ENCODE measurements at places on chromosomes 16 and 17.

GRCh38 chr16:10599626-10600025, 19.2 kb upstream of the EMP2 start:
- no peak for DNase-seq

GRCh38 chr17:17785407-17785806, 51.4 kb downstream of the SREBF1 start:
- no peak for DNase-seq

GRCh38 chr17:31660684-31661083, 198.4 kb downstream of the COPRS start:
- no peak for DNase-seq

DNA sequence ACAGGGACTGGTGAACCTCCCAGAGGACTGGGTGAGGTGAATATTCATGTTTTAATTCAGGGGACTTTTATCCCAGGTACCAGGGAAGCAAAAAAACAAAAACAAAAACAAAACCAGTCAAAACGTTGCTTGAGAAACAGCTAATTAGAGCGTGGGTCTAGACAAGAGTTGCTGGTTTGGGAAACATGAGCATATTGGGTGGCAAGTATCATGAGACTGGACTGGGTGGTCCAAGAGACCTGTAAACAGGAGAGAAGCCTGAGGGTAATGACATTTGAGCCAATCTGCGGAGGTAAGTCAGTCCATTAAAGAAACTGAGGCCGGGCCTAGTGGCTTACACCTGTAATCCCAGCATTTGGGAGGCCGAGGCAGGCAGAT, 11.5 kb upstream of the BPTF start:
- no peak for DNase-seq

DNA sequence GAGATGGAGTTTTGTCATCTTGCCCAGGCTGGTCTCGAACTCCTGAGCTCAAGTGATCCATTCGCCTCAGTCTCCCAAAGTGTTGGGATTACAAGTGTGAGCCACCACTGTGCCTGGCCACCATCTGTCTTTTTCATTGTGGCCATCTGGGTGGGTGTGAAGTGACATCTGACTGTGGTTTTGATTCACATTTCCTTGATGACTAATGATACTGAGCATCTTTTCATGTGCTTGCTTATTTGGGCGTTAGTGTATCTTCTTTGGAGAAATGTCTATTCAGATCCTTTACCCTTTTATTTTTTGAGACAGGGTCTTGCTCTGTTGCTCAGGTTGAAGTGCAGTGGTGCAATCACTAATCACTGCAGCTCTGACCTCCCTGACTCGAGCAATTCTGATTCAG, 53.9 kb upstream of the ERN1 start:
- DNase-seq, result no peak

- no peak for DNase-seq
These were observed 41.4 kb downstream of the CNTNAP4 start for GRCh38 chr16:76318565-76318964.

GRCh38 chr16:81238296-81239011, at the start of gene BCO1:
Gene BCO1 (plus strand): TSS chr16:81238689. CDS start chr16:81238909, 220 bp downstream.
- DNase-seq, result no peak

- DNase-seq, result no peak
These were observed 471.1 kb downstream of the WWOX start for GRCh38 chr16:78570399-78571141.

- DNase-seq, result no peak
These were observed 11.2 kb upstream of the SPN start for GRCh38 chr16:29651774-29652349.

DNA sequence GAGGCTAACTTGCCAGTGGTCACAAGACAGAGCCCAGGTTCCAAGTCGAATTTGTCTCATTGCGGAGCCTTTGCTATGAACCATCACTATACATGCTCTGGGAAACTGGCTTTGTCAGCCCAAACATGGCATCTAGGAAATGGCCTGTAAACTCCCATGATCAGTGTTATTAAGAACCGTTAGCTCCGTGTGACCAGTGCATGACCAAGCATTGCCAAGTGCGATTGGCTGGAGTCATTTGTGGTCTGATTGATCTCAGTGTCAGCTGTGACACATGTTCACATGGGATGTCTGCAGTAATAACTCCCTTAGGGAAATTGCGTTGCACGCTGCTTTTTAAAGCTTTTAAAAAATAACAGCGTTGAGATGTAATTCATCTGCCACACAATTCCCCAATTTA, 18.6 kb upstream of the CDH3 start:
- no peak for DNase-seq

GRCh38 chr17:50268743-50269275, 5.5 kb upstream of the TMEM92 start:
- peak; percentile 34 for DNase-seq

GRCh38 chr17:29240968-29241963, 5.4 kb upstream of the CRYBA1 start:
- DNase-seq, result peak; percentile 67

GRCh38 chr17:46983782-46984181, 4.7 kb upstream of the RPRML start:
- no peak for DNase-seq

- no peak for DNase-seq
These were observed 3.0 kb downstream of the CACNG1 start for GRCh38 chr17:67047382-67047781.

DNA sequence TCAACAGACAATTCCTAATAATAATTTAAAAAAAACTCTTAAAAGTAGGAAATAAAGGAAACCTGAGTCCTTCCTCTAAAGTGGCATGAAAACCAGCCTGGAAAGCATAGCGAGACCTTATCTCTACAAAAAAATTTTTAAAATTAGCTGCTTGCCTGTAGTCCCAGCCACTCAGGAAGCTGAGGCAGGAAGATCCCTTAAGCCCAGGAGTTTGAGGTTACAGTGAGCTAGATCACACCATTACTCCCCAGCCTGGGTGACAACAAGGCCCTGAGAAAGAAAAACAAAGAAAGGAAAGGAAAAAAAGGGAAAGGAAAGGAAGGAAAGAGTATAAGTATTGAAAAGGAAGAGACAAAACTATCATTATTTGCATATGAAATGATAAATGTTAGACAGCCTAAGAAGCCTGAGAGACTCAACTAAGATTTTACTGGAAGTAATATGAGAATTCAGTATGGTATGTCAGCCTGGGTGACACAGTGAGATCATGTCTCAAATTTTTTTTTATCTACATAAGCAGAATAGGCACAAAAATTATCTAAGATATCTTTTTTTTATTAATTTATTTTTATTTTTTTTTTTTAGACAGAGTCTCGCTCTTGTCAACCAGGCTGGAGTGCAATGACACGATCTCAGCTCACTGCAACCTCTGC, 113.0 kb downstream of the GOSR1 start:
- no peak for DNase-seq

DNA sequence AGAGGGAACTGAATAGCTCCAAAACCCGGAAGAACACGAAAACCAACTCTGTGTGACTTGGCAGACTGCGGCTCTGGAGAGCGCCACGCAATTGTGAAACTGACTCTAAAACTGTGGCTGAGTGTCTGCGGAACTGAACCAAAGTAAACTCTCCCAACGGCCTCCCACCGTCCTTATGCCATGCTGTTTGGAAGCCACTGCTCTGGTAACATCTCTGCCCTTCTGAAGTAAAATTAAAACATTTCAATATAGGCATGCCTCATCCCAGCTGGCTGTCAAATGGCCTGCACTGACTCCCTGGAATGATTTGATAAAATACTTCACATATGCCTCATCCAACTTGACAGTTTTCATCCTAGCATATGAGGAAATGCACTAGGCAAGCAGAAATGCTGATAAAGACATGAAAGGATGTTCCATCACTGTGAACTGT, 70.2 kb downstream of the PARN start:
- DNase-seq, result no peak

GRCh38 chr17:39595294-39595693, 12.4 kb downstream of the NEUROD2 start:
- peak; percentile 55 for DNase-seq

GRCh38 chr17:13429201-13429600, 172.5 kb downstream of the HS3ST3A1 start:
- no peak for DNase-seq

- no peak for DNase-seq
These were observed 234.9 kb upstream of the CIBAR2 start for GRCh38 chr16:85347213-85347591.

GRCh38 chr17:1941272-1942065, 83.7 kb downstream of the RTN4RL1 start:
- DNase-seq, result no peak

DNA sequence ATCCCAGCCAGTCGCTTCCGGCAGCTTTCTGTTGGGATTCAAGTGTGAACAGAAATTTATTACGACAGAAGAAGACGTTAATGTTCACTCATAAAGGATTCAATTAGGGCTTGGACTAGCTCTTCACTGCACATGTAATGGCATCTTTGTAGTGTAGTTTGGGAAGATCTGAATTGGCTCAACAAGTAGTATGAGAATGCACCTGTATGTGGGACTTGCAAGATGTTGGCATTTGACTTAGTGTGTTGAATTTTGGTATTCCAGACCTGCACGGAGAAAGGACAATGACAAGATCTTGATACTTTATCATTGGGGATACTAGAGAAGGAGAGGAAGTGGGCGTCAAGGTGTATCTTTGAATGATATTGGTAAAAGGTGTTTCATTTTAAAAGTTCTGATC, 1.2 kb downstream of the PSMD11 start:
- DNase-seq, result no peak

- DNase-seq, result no peak
These were observed 115.1 kb upstream of the PMFBP1 start for GRCh38 chr16:72286936-72287620.

- DNase-seq, result no peak
These were observed 15.3 kb upstream of the ALDH3A1 start for GRCh38 chr17:19763416-19763815.

DNA sequence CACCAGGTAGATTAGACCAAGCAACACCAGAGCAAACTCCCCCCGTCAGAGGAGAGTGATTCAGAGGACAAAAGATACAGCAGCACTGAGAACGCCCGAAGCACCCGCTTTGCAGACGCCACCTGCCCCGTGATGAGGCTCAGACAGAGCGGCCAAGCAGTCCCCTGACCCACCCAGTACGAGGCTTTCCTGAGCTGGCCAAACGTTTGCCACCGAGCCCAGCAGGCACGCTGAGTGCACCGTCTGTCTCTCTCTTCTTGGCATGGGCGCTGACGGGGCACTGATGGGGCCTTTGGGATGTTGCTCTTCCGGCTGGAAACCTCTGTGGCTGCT, 19.4 kb upstream of the WDR45B start:
- no peak for DNase-seq

GRCh38 chr16:79618692-79619050, 18.1 kb upstream of the MAF start:
- DNase-seq, result no peak

- no peak for DNase-seq
These were observed 83.0 kb downstream of the IRF8 start for GRCh38 chr16:85981826-85982562.

- no peak for DNase-seq
These were observed 53.6 kb downstream of the NUP88 start for GRCh38 chr17:5365831-5366230.

- no peak for DNase-seq
These were observed 16.9 kb upstream of the CYTH1 start for GRCh38 chr17:78798695-78799559.

DNA sequence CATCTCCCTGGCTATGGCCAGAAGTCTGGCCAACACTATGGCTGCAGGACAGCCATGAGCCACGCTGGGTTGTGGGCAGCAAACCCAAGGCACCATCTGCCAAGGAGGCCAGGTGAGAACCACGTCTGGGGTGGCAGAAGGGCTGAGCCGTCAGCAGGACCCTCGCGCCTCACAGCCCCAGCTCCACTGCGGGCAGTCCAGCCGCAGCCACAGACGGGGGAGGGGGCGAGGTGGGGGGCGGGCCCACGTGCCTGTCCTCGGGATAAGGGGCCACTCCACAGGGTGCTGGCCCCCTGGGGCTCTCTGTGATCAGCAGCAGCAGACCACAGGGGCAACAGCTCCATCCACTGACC, 6.5 kb upstream of the BAIAP2 start:
- DNase-seq, result no peak

- no peak for DNase-seq
These were observed 72.9 kb upstream of the SMIM36 start for GRCh38 chr17:55584055-55584685.

DNA sequence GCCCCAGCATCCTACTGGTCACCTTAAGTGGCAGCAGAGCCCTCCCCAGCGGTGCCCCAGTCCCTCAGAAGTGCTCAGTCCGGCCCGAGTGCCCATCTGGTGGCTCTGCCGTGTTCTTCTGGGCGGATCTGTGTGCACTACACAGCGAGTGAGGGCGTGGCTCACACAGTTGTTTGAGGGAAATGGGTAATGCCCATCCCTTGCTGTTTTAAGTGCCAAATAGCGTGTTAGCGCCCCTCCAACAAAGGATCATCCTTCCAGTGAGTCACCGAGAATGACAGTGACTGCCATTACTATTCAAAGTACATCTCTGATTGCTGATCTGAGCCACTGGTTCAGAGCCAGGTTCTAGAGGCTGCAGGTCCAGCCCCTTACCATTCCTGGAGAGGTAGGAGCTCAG, 152.0 kb downstream of the LGALS9B start:
- DNase-seq, result no peak

DNA sequence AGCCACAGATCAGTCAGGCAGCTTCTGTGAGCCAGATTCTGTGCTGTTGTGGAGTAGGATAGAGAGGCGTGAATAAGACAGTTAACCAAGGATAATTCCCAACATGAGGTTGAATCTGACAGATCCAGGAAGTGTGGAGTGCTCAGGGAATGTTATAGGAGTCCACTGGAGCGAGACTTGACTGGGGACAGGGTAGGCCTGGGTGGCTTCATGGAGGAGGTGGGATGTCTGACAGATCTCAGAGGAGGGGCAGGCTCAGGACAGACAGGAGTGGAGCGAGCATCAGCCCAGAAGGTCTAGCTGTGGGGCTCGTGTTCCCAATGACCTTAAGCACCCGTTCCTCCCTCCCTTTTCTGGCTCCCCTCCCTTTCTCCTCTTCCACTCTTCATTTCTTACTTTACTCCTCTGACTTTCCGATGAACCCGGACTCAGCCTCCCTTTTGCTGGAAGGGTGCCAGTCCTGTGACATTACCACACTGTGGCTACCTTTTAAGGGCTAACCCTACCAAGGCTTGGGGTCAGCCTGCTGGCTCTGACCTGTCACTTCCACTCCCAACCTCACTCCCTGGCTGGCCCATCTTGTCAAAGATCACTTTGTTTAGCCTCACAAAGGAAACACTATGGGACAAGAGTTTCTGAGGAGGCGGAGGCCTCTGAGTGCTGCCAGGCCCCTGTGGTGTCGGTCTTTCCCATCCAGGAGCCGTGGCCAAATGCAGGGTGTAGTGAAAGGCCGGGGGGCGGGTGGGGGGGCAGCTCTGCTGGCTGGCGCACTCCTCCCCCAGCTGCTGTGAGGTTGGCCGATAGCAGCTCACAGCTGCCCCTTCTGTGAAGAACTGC, 28.5 kb upstream of the EFCAB13 start:
- DNase-seq, result no peak

DNA sequence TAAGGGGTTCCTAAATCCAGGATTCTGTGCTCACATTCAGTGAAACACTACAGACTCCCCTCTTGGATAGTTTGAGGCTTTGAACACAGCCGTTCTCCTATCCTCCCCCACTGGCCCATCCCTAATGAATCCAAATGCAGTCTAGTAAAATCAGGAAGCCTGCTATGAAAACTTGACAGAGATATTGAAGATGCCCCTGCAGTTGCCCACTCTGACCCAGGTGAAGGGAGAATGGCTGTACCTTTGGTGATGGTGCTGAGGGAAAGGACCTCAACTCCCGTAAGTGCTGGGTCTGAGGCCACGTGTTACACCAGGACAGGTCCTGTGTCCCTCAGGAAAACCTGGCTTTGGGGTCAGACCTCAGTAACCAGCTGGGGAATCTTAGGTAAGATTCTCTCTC, 54.4 kb downstream of the SF3B3 start:
- DNase-seq, result no peak

Measured in H1 (cell line).